ENCODE measurements at places on chromosomes 6 and 20. TPM values are rescaled to one million over a fixed set of nuclear protein-coding genes. Genes with fewer than 3 reads are reported as not detected.

The GRIK2 gene
- not detected for total RNA-seq

The LRRC73 gene
- 2.1 TPM for total RNA-seq

The ELOVL4 gene
- 2.5 TPM for total RNA-seq

The TRIM15 gene
- 0.86 TPM for total RNA-seq

The QRSL1 gene
- total RNA-seq, result 15.5 TPM

The PAK5 gene
- 0.46 TPM for total RNA-seq

The SLA2 gene
- total RNA-seq, result not detected

The TRIM10 gene
- not detected for total RNA-seq

The NKX2-2 gene
- 3.7 TPM for total RNA-seq

The ZC2HC1B gene
- not detected for total RNA-seq

The ECI2 gene
- 63.5 TPM for total RNA-seq

The THEMIS gene
- not detected for total RNA-seq

The FGD2 gene
- not detected for total RNA-seq

The ASIP gene
- not detected for total RNA-seq

The RBPJL gene
- total RNA-seq, result not detected

The GSTA4 gene
- 17.4 TPM for total RNA-seq

The SNAP25 gene
- 0.80 TPM for total RNA-seq

The SAMD3 gene
- total RNA-seq, result not detected

The THBS2 gene
- 12.5 TPM for total RNA-seq

The ARFGAP1 gene
- 79.6 TPM for total RNA-seq

The TMEM151B gene
- total RNA-seq, result 0.23 TPM

The CALHM6 gene
- total RNA-seq, result 6.0 TPM

The PI16 gene
- not detected for total RNA-seq

The DZANK1 gene
- 1.4 TPM for total RNA-seq

The CDH26 gene
- total RNA-seq, result 0.29 TPM

The RIPOR3 gene
- total RNA-seq, result 0.27 TPM

The PAX1 gene
- total RNA-seq, result 0.12 TPM

The PNPLA1 gene
- not detected for total RNA-seq

The CALHM4 gene
- not detected for total RNA-seq

Data from Daoy (cell line).